NCI-H774 (cell line): ENCODE measurements at places on chromosomes 4 and X.
A peak's percentile ranks its signal among the peaks of the same experiment; 100 is the strongest.

DNA sequence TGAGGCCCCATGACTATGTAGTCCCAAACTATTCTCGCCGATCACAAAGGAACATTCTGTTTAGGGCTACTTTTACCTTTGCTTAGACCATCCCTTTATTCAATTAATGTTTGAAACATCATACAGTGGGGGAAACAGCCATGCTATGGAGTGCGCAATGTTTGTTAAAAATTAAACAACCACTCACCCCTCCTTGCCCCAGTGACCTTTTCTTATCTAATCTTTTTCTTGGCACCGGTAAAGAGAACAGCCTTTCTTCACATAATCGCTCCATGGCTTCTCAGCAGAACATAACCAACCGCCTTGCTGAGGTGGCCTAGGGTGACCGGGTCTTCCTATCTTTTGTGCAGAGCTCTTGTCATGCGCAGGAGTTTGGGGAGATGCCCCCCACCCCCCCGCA lies 152.6 kb downstream of the VCX3A start:
- DNase-seq, result no peak

DNA sequence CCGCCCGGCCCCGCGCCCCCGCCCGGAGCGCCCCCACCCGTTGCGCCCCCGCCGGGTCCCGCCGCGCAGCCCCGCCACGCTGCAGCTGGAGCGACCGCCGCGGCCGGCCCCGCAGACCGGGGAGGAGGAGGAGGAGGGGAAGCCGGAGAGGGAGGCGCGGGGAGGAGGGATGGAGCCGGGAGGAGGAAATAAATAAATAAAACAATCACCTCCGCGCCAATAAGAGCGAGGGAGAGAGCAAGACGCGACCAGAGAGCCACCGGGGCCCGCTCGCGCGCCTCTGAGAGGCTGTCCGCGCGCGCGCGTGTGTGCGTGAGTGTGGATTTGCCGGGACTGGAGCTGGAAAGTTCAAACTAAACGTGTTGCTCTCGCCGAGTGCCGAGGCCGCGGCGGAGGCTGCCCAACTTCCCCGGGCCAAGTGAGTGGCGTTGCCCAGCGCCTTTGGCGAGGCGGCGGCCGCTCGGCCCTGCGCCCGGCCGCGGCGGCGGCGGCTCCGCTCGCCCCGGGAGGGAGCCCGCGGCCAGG lies 2184.4 kb upstream of the TENM3 start:
- peak; percentile 50 for DNase-seq

GRCh38 chr4:76125816-76126215 lies 22.4 kb downstream of the NUP54 start:
- no peak for DNase-seq

- DNase-seq, result no peak
Measured at GRCh38 chrX:111270339-111270738, at the start of gene CAPN6. Gene CAPN6, minus strand, starts transcription at chrX:111270483. Its CDS starts 6,547 bp downstream, at chrX:111263936.

- DNase-seq, result no peak
Measured at GRCh38 chr4:47419296-47419695, 44.2 kb downstream of the COMMD8 start.
